ENCODE measurements at places on chromosomes 2 and 18. TPM values are rescaled to one million over a fixed set of nuclear protein-coding genes. Genes with fewer than 3 reads are reported as not detected.

DLX2 gene
- total RNA-seq = not detected

SOCS6 gene
- 28.2 TPM for total RNA-seq

KLHL14 gene
- 4.2 TPM for total RNA-seq

ARHGAP15 gene
- not detected for total RNA-seq

AGXT gene
- total RNA-seq = not detected

DNA sequence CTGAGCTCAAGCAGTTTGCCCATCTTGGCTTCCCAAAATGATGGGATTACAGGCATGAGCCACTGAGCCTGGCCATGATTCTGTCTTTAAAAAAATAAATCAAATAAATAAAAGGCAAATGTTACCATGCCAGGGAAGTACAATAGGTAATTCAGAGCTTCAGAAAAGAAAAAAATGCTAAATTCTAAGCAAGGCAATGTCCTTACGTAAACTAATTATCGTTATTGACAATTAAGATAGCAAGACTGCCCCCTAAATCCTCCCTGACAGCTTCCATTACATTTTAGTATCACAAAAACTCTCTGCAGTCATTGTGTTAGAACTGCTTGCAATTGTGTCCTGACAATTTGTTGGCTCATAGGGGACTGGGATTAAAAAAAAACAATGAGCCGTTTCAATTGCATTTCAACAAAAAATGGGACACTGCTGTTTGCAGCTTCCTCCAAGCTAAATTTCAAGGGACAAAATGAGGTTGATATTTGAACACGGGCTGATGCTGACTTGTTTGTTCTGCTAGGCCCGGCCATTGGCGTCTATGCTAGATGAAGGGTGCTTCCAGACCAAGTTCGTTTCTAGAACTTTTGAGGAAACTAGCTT is 88.9 kb downstream of the MOGAT1 start:
- no peaks in the 10 kb centered on the region for H3K36me3 ChIP-seq
- no peak overlapping the region for H3K27ac ChIP-seq
- H3K4me3 ChIP-seq = no peak overlapping the region
- DNase-seq = no peak
- no peaks in the 10 kb centered on the region for H3K4me1 ChIP-seq
- peaks cover 62% of the 10 kb centered on the region for H3K27me3 ChIP-seq

- peaks cover 9% of the 10 kb centered on the region for H3K36me3 ChIP-seq
- no peak overlapping the region for H3K4me3 ChIP-seq
- H3K27ac ChIP-seq = no peak overlapping the region
- peaks cover 6% of the 10 kb centered on the region for H3K4me1 ChIP-seq
- DNase-seq = no peak
These were observed 5.5 kb downstream of the ZNF396 start for GRCh38 chr18:35371412-35372195.

DNA sequence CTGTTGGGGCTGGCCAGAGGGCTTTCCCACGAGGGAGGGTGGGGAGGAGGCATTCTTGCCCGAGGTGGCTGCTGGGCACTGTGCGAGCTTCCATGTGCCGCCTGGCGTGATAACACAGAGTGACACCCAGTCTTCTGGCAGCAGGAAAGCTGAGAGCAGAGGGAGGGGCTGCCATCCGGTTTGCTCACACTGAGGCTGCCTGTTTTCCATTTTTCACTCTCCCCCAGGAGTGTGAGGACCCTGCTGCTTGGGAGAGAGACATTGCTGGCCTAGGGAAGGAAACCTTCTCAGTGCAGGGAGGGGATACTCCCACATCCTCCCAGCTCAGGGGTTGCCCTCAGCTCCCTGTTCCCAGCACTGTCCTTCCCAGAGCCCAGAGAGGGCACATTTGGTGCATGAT is 73.1 kb downstream of the INHBB start:
- H3K4me1 ChIP-seq = no peaks in the 10 kb centered on the region
- H3K4me3 ChIP-seq = no peak overlapping the region
- H3K36me3 ChIP-seq = no peaks in the 10 kb centered on the region
- H3K27me3 ChIP-seq = peaks cover 44% of the 10 kb centered on the region
- DNase-seq = peak; percentile 42

DNA sequence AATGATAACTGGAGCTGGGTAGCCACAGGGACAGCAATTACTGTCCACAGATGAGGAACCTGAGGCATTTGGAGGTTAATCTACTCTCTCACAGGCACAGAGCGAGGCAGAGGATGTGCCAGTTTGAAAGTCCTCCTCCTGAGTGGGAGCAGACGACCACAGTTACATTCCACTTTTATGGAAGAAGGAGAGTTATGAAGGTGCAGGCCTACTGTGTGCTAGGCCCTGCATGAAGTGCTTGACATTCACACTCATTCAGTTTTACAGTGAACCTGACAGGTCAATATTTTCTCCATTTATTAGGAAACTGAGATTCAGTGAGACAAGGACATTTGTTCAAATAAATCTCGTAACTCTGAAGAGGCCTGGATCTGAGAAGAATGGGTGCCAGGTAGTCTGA is 142.0 kb downstream of the TDRD15 start:
- no peak overlapping the region for H3K27ac ChIP-seq
- peaks cover 7% of the 10 kb centered on the region for H3K4me1 ChIP-seq
- H3K27me3 ChIP-seq = no peaks in the 10 kb centered on the region
- no peak overlapping the region for H3K4me3 ChIP-seq
- H3K36me3 ChIP-seq = no peaks in the 10 kb centered on the region

DNA sequence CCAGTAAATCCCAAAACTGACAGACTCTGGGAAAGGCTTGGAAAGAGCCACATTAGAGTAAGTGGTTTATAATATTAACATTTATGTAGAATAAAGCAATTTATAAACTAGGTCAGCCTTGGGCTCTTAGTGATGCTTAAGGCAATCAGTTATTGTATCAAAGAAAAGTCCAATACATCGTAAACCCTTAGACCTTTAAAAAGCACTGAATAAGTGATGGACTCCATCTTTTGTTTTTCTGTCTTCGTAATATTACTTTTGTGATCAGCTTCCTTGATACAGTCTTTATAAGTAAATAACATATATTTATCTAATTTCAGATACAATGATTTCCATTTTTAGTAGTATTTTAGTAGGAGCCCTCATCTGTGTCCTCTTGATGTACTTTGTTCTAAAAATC is 28.7 kb downstream of the DDX1 start:
- no peaks in the 10 kb centered on the region for H3K4me1 ChIP-seq
- H3K36me3 ChIP-seq = peaks cover 89% of the 10 kb centered on the region
- H3K4me3 ChIP-seq = no peak overlapping the region

DNA sequence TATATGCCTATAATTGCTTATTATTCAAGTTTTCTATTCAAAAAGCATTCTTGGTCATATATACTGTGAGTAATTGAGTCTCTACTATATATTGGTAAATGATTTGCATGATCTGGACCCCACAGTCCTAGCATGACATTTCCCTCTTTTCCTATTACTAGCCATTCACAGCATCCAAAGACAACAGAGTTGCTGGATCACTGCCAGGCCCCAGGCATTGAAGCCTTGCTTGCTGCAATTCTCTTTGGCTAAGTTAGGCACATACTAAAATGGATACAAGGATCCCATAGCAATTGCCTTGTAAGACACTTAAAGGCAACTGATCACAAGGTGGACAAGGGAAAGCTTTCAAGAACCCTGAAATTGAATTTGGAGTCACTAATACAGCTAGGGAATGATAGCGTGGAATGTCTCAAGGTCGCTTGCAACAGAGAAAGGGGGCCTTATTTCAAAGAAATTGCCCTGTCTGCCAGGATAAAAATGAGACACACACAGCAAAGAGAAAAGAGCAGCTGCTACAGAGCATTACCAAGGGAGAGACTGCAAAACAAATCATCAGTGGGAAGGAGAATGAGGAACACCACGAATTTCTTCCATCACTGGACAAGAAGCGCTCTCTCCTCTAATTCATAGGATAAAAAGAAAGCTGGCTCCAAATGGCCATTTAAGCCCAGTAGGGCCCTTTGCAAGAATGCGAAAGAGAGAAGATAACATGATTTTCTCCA is 77.1 kb upstream of the EPHA4 start:
- peak overlapping the region; percentile 25 for H3K27ac ChIP-seq
- no peaks in the 10 kb centered on the region for H3K27me3 ChIP-seq
- no peak for DNase-seq
- no peaks in the 10 kb centered on the region for H3K36me3 ChIP-seq

- H3K27me3 ChIP-seq = no peaks in the 10 kb centered on the region
- no peak overlapping the region for H3K27ac ChIP-seq
- H3K36me3 ChIP-seq = peaks cover 7% of the 10 kb centered on the region
- no peak for DNase-seq
- no peaks in the 10 kb centered on the region for H3K4me1 ChIP-seq
- no peak overlapping the region for H3K4me3 ChIP-seq
These were observed 90.4 kb downstream of the PTRHD1 start for GRCh38 chr2:24702800-24703199.

- no peaks in the 10 kb centered on the region for H3K36me3 ChIP-seq
- no peak overlapping the region for H3K4me3 ChIP-seq
These were observed 179.4 kb downstream of the ANTXR1 start for GRCh38 chr2:69192176-69192945.

DNA sequence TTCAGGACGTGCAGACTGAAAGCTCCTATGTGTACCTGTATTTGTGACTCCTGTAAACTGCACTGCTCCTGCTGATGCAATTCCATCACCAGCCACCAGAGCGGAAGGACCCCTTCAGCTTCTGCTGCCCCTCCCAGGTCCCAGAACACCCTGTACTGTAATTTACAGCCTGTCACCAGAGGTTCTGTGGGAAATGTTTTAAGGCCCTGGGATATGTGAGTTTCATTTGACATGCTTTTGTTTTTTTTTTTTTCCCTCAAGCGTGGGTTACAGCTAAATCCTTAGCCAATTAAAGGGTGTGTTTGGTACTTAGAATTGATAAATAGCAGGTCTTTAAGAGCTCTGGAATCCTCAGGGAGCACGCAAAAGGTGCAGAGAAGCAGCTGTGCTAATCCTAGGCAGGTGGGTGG is 79.4 kb downstream of the KCTD1 start:
- H3K27me3 ChIP-seq = peaks cover 16% of the 10 kb centered on the region
- H3K27ac ChIP-seq = no peak overlapping the region
- no peaks in the 10 kb centered on the region for H3K36me3 ChIP-seq
- no peaks in the 10 kb centered on the region for H3K4me1 ChIP-seq

DNA sequence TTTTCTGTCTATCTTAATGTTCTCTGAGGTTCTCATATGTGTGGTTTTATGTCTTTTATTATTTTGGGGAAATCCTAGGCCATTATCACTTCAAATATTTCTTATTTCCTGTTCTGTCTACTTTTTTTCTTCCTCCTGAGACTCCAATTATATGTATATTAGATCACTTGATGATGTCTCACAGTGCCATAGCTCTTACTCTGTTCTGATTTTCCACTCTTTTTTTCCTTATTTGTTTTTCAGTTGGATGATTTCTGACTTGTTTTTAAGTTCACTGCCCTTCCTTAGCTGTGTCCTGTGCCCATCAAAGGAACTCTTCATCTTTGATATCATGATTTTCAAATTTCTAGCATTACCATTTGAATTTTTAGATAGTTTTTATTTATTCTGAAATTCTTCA is 24.1 kb downstream of the FAM228B start:
- H3K27me3 ChIP-seq = no peaks in the 10 kb centered on the region
- H3K27ac ChIP-seq = no peak overlapping the region
- H3K4me3 ChIP-seq = no peak overlapping the region
- H3K4me1 ChIP-seq = no peaks in the 10 kb centered on the region
- H3K36me3 ChIP-seq = no peaks in the 10 kb centered on the region
- DNase-seq = no peak

- peak overlapping the region; percentile 5 for H3K27ac ChIP-seq
- no peak for DNase-seq
- no peaks in the 10 kb centered on the region for H3K36me3 ChIP-seq
These were observed 601.1 kb upstream of the NRXN1 start for GRCh38 chr2:51633073-51633472.

DNA sequence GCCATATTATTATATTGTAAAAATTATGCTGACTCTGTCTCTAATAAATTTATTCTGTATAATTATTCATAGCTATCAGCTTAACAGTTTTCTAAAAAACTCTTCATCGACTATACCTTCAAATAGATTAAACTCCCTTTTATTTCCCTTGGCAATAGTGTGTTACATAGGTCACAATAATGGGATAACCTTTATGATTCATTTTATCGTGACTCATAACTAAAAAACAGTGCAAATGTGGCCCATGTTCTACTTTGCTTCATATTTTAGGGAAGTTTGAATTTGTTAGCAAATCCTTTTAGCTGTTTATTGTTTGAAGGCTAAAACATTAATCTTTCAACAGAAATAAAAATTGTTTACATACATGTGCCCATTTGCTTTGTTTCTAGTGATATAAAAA is 783.2 kb upstream of the CDH2 start:
- H3K27me3 ChIP-seq = no peaks in the 10 kb centered on the region
- no peak overlapping the region for H3K4me3 ChIP-seq
- no peak for DNase-seq
- no peaks in the 10 kb centered on the region for H3K36me3 ChIP-seq
- H3K4me1 ChIP-seq = no peaks in the 10 kb centered on the region

DNA sequence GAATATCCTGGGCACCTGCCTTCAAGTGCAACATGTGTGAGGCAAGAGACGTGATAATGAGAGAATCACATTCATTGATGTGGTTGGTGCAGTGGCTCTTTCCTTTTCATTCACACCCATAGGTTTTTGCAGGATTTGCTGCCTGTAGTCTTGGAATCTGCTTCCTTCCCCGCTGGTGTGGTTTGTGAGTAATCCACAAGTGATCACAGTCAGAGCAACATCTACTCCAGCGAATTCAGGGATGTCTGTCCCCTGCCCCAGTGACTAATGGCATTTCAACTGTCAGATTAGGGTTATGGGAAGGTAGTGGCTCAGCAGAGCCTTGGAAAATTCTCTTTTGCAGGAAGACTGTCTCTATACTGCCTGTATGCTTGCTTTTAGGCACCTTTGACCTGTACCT is 225.5 kb upstream of the RBMS1 start:
- DNase-seq = peak; percentile 54
- H3K27ac ChIP-seq = no peak overlapping the region
- no peaks in the 10 kb centered on the region for H3K36me3 ChIP-seq

DNA sequence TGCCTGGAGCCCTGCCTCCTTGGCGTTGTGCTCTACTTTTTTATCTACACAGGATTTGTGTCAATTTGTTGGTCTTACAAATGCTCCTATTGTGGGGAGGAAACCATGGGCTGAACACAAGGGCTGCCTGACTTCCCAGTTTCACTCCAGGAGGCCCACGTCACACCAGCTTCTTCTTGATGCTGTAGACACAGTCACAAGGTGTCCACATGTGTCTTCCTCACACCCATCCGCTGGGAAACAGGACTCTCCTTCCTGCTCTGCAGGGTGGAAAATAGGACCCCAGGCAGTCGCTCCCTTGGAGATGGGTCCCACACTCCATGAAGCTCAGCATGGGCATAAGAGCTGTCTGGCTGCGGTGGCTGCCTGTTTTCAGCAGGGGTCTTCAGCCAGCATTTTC is 468.2 kb downstream of the EPHA4 start:
- no peak overlapping the region for H3K4me3 ChIP-seq
- no peaks in the 10 kb centered on the region for H3K27me3 ChIP-seq
- H3K4me1 ChIP-seq = no peaks in the 10 kb centered on the region
- H3K27ac ChIP-seq = no peak overlapping the region
- H3K36me3 ChIP-seq = no peaks in the 10 kb centered on the region
